Right cardiac atrium (tissue), 5 donors: ENCODE measurements at places on chromosomes 2 and 18. TPM values are rescaled to one million over a fixed set of nuclear protein-coding genes. Genes with fewer than 3 reads are reported as not detected.

The BARD1 gene
- polyA plus RNA-seq, result 1.2 TPM

The ANKRD62 gene
- not detected for polyA plus RNA-seq

The AKAIN1 gene
- polyA plus RNA-seq, result not detected

The MEP1B gene
- not detected for polyA plus RNA-seq

The CAPN14 gene
- polyA plus RNA-seq, result 0.07 TPM

The DPP10 gene
- polyA plus RNA-seq, result 0.05 TPM

The ZBTB14 gene
- polyA plus RNA-seq, result 3.3 TPM

The MPP4 gene
- not detected for polyA plus RNA-seq

The PPIG gene
- polyA plus RNA-seq, result 40.4 TPM

The SYT4 gene
- 0.09 TPM for polyA plus RNA-seq

The NFE2L2 gene
- 55.8 TPM for polyA plus RNA-seq

DNA sequence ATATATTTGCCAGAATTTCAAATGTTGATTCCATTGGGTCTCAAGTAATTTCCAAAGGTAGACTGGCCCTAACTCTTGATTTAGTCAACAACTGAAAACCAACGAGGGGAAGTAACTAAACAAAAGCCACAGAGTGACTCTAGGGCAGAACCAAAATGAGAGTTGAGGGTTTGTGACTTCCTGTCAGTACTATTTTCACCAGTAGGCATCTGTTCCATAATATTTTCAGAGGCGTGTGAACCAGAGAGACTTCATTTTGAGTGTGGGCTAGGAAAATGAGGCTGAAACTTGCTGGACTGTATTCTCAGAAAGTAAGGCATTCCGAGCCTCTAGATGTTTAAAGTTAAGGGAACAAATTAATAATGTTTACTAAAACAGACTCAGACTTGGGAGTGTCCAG lies 70.6 kb downstream of the GDF7 start:
- DNase-seq, result no peak

- no peak for DNase-seq
Measured at GRCh38 chr2:217610401-217610814, 392.4 kb downstream of the TNS1 start.

DNA sequence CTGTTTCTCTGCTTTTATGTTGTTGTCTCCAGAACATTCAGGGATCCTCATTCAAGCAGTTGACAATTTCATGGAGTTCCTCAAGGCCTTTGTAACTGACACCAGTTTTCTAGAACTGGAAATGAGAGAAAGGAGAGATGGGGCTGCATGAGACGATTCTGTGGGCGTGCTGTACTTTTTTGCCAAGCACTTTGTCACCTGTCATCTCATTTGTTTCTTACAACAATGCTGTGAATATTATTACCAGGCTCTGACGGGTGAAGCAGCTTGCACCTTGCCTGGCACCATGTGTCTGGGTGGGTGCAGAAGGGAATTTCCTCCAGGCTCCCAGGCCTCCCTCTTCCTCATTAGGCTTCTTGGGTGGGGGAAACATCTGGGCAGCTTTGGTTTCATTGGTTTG lies 22.2 kb upstream of the ATOH8 start:
- DNase-seq, result no peak

GRCh38 chr2:44107974-44108373 lies 60.7 kb upstream of the PPM1B start:
- DNase-seq, result no peak

DNA sequence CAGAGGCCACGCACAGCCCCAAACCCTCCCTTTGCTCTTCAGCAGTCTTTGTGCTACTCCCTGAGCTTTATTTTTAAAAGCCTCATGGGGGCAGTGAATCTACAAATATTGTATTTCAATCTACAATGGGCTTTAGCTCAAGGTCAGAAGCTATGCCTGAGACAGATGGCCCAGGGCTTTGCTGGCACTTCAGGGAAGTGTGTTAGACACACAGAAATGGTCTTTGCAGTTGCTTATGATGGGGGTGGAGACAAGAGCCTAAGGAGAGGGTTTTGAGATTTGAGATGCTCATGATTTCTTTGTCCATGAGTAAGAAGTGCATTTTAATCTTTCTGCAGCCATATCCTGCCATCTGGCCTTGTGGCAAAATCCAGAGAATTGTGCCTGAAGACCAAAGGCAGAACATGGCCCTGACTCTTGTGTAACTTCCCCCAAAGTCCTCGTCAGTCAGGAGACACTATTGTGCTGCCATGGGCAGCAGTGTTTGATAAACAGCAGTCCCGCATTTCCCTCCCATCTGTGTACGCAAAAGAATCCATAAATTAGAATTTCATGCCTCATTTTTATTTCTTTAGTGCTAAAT lies 92.6 kb downstream of the VAPA start:
- DNase-seq, result no peak

GRCh38 chr2:154762638-154763037 lies 64.1 kb downstream of the KCNJ3 start:
- DNase-seq, result no peak

DNA sequence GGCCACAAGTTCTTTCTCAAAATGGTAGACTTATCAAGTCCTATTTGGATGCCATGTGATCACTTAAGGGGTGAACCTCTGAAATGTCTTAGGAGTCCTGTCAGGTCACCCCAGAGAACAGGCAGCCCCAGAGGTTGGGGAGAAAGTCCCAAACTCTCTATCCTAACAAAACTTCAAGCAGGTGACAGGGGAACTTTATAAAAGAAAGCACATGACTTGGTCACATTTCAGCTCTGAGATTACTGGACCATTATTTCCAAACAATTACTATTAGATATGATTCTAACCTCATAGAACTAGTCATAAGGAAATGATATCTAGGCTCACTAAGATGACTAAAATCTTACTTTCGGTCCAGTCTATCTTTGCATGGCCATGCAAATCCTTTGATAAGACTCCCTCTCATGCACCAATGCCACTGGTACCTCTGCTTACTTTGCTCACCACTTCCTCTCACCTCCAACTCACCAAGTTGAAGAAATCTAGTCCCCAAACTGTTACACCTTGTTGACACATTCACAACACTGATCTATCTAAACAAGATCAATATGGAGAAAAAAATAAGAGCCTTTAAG lies 107.0 kb downstream of the GALNT14 start:
- no peak for DNase-seq

GRCh38 chr2:74924463-74925265 lies 33.8 kb upstream of the POLE4 start:
- no peak for DNase-seq

- no peak for DNase-seq
Measured at GRCh38 chr2:208239770-208240493, 14.9 kb downstream of the IDH1 start.

DNA sequence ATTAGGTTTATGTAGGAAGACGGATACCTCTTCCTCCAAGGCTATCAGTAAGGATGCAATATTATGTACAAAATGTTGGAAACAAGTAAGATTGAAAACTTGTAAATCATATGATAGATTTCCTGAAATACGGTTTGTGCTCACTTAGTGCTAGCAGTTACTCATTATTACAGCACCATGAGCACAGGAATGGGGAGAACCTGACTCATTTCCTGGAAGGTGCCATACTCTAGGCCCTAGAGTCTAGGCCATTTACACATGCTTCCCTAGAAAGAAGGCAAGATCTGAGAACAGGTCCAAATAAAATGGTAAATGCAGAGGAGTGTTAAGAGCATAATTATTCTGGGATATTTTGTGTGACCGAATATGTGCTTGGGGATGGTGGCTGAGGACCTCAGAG lies 467.7 kb upstream of the CELF4 start:
- no peak for DNase-seq

DNA sequence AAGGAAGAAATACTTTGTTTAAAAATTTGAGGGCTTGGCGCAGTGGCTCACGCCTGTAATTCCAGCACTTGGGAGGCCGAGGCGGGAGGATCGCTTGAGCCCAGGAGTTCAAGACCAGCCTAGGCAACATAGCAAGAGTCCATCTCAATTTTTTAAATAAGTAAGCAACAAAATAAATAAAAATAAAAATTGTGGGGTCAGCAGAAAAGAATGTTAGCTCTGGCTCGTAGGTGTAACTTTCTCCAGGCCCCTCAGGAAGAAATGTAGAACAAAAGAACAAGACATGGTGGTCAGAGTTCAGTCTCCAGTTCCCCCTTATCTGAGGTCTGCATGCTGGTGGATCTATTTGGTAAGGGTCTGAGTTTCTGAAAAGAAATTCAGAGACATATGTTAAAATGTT lies 20.4 kb upstream of the PDCL3 start:
- DNase-seq, result no peak

- DNase-seq, result no peak
Measured at GRCh38 chr2:29317801-29318485, 202.7 kb downstream of the CLIP4 start.

- DNase-seq, result no peak
Measured at GRCh38 chr18:42442656-42443055, 487.6 kb downstream of the PIK3C3 start.

DNA sequence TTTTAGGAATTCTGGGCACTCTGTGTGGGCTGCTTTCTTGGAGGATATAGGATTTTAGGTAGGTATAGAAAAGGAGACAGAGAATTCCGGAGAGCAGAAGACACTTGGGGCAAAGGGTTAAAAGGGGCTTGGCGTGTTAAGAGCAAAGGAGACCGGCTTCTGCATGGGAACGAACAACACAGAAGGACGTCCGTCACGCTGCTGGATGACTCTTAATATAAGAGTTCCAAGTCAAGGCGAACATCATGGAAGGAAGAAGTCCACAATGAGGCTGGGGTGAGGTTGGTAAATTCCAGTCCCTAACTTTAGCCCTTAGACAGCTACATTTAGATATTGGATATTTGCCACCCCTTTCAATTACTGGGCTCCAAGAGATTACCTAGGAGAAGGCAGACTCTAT lies 15.9 kb upstream of the SLC20A1 start:
- DNase-seq, result no peak

GRCh38 chr2:152532241-152532640 lies 185.0 kb downstream of the PRPF40A start:
- no peak for DNase-seq

GRCh38 chr2:46248171-46248570 lies 49.0 kb upstream of the EPAS1 start:
- no peak for DNase-seq

GRCh38 chr2:127950264-127950663 lies 64.5 kb upstream of the AMMECR1L start:
- DNase-seq, result no peak

DNA sequence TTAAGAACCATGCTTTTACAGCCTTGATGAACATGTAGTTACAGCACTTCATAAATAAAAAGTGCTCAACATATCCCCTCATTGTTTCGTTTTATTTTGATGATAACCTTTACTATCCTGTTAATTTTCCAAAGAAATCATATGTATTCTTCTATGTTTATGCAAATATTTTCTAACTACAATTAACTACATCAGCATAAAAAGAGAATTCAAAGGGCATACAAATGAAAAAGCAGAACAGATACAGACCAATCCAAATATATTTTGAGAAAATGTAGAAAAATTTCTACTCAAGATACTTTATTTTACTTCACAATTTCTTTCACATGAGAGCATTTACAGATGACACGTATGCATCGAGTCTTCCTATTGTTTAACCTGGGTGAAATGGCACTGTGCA lies 69.1 kb downstream of the MBD2 start:
- no peak for DNase-seq

DNA sequence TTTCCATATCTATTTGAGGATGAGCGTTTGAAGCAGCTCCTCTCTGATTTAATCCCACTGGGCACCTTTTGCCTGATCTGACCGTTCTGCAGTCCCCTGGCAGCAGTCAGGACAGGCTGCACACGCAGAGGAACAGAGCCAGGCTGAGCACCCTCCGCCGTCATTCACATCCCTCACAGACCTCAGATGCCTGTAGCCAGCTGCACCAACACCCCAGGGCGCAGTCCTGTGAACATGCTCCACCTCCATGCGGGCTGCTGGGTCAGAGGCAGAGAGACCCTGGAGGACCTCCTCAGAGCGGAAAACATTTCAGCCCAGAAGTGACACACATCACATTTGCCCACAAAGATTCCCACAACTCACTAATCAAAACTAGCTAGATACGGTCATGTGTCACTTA lies 146.1 kb downstream of the SEPTIN10 start:
- no peak for DNase-seq

GRCh38 chr2:23809150-23809549 lies 117.8 kb downstream of the ATAD2B start:
- no peak for DNase-seq
